Progenitor cell of endocrine pancreas (in vitro differentiated cells): ENCODE measurements at places on chromosomes 16 and 17.

- H3K27me3 ChIP-seq: peaks cover 9% of the 10 kb centered on the region
- H3K27ac ChIP-seq: no peak within 1 kb of the TSS
- peaks cover 22% of the 10 kb centered on the region for H3K4me1 ChIP-seq
- no peak for DNase-seq
- no peaks in the 10 kb centered on the region for H3K36me3 ChIP-seq
Measured at GRCh38 chr17:36089888-36090836, at the start of gene CCL3. Gene CCL3, minus strand, starts transcription at chr17:36090143. Its CDS starts 85 bp downstream, at chr17:36090058.

- DNase-seq: no peak
- H3K36me3 ChIP-seq: no peaks in the 10 kb centered on the region
- H3K27ac ChIP-seq: no peak overlapping the region
- no peaks in the 10 kb centered on the region for H3K27me3 ChIP-seq
Measured at GRCh38 chr17:20174588-20175265, 165.6 kb downstream of the SPECC1 start.

DNA sequence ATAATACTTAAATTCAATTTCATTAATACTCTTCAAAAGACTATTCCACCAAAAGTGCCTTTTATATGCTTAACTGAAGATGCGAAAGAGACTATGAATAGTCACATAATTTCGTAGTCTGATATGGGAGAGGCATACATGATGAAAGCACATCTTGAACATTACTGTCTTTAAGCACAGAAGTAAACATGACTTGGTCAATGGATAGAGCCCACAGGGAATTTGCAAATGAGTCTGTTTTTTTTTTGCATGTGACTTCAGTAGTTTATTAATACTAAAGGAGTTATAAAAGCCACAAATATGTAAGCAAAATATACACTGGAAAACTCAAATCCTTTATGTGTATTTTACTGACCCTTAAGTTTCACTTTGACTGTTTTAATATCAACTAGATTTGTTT, 15.9 kb downstream of the ADPRM start:
- DNase-seq: no peak
- no peaks in the 10 kb centered on the region for H3K27me3 ChIP-seq
- peaks cover 2% of the 10 kb centered on the region for H3K4me1 ChIP-seq
- no peak overlapping the region for H3K4me3 ChIP-seq
- no peak overlapping the region for H3K27ac ChIP-seq

DNA sequence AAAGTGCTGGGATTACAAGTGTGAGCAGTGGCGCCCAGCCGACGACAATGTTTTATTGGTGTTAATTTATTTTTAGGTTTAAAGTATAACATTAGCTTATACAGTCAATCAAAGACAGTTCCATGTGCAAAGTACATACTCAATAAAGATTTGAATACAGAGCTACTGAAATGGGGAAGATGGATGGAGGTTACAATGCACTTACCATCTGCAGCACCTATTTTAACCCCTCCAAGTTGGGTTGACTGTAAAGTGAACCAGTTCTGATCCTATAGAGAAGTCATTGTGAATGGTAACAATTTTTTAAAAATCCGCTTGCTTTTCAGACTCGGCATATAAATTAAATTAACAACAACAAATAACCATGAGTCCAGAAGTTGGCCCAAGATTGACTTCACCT, 679 bp upstream of the PSKH1 start:
- H3K27me3 ChIP-seq: no peaks in the 10 kb centered on the region
- peak overlapping the region; percentile 94 for H3K27ac ChIP-seq
- no peak for DNase-seq

- H3K4me3 ChIP-seq: no peak overlapping the region
- DNase-seq: no peak
- H3K27ac ChIP-seq: peak overlapping the region; percentile 57
- H3K36me3 ChIP-seq: no peaks in the 10 kb centered on the region
- H3K27me3 ChIP-seq: no peaks in the 10 kb centered on the region
Measured at GRCh38 chr16:17083628-17084027, 387.1 kb downstream of the XYLT1 start.

- peak; percentile 61 for DNase-seq
- H3K27ac ChIP-seq: peak within 1 kb of the TSS; percentile 93
- no peaks in the 10 kb centered on the region for H3K27me3 ChIP-seq
- H3K4me1 ChIP-seq: peaks cover 21% of the 10 kb centered on the region
- H3K4me3 ChIP-seq: peak within 1 kb of the TSS; percentile 75
- H3K36me3 ChIP-seq: peaks cover 22% of the 10 kb centered on the region
Measured at GRCh38 chr16:20763461-20764232, at the start of gene ACSM3. Gene ACSM3, plus strand, starts transcription at chr16:20764014. Its CDS starts 6,021 bp downstream, at chr16:20770035.

- no peaks in the 10 kb centered on the region for H3K36me3 ChIP-seq
- no peak overlapping the region for H3K27ac ChIP-seq
- H3K27me3 ChIP-seq: no peaks in the 10 kb centered on the region
- no peak overlapping the region for H3K4me3 ChIP-seq
- no peak for DNase-seq
- no peaks in the 10 kb centered on the region for H3K4me1 ChIP-seq
Measured at GRCh38 chr17:51427323-51427811, 167.0 kb downstream of the UTP18 start.

GRCh38 chr17:20284570-20285295, 182.6 kb downstream of the LGALS9B start:
- H3K4me3 ChIP-seq: no peak overlapping the region
- H3K27me3 ChIP-seq: no peaks in the 10 kb centered on the region
- no peak for DNase-seq
- H3K4me1 ChIP-seq: peaks cover 10% of the 10 kb centered on the region
- H3K36me3 ChIP-seq: peaks cover 18% of the 10 kb centered on the region

GRCh38 chr16:80848862-80849261, 44.5 kb upstream of the CDYL2 start:
- H3K4me1 ChIP-seq: peaks cover 12% of the 10 kb centered on the region
- no peak overlapping the region for H3K27ac ChIP-seq
- H3K36me3 ChIP-seq: no peaks in the 10 kb centered on the region

DNA sequence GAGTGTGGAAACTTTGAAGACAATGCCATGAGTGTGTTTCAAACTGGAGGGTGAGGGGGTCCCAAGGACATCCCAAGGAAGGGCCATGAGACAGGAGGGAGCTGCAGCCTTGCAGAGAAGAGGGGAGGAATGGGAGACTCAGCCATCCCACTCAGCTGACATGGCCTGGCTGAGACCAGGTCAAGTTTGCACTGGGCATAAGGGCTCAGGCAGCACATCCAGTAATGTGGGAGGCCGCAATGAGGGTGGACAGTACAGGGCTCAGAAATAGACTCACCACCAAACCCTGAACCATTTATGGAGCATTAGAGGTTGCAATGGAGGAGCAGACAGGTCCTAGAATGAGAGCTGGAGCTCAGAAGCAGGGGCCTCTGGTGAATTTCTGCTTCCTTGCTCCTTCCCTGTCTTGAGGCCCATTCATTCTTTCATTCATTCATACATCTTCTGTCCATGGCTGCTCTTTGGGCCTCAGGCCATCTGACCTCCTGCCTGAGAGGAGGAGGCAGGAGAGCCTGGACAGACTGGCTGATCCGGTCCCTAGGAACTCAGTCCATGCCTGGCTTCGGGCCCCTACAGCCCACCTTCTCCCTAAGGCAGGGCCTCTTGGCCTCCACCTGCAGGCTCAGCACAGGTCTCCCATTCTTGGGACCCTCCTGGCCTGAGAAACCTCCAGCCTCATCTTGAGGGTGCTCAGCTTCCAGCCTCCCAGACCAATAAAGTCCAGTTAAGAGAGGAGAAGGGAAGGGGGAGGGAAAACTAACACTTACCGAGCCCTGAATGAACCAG, 70.5 kb upstream of the CDH5 start:
- no peak overlapping the region for H3K4me3 ChIP-seq
- peaks cover 28% of the 10 kb centered on the region for H3K27me3 ChIP-seq
- no peaks in the 10 kb centered on the region for H3K36me3 ChIP-seq
- no peak overlapping the region for H3K27ac ChIP-seq
- H3K4me1 ChIP-seq: peaks cover 3% of the 10 kb centered on the region

DNA sequence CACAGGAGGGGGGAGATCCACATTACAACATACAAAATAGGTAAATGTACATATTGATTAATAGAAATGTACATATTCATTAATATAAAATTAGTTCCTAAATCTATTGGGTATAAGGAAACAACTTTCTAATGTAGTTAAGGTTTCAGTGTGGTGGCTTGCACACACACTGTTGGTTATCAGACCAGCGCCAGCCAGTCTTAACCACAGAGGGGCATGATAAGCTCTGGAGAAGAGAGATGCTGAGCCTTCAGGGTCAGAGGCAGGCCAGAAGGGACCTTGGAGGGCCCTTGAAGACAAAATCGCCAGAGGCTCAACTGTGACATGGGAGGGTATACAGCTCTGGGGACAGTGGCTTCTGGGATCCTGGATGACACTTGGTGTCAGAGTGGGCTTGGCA, 10.9 kb upstream of the ZFP90 start:
- no peak overlapping the region for H3K27ac ChIP-seq
- peaks cover 11% of the 10 kb centered on the region for H3K4me1 ChIP-seq
- no peaks in the 10 kb centered on the region for H3K27me3 ChIP-seq
- H3K4me3 ChIP-seq: no peak overlapping the region
- H3K36me3 ChIP-seq: peaks cover 9% of the 10 kb centered on the region

GRCh38 chr16:86471896-86472295, 38.4 kb upstream of the FOXF1 start:
- no peak overlapping the region for H3K4me3 ChIP-seq
- H3K27me3 ChIP-seq: peaks cover 56% of the 10 kb centered on the region
- no peak overlapping the region for H3K27ac ChIP-seq

- no peaks in the 10 kb centered on the region for H3K27me3 ChIP-seq
- no peak for DNase-seq
- H3K4me1 ChIP-seq: no peaks in the 10 kb centered on the region
- H3K27ac ChIP-seq: no peak overlapping the region
- H3K36me3 ChIP-seq: no peaks in the 10 kb centered on the region
- no peak overlapping the region for H3K4me3 ChIP-seq
Measured at GRCh38 chr16:12158428-12158827, 181.9 kb downstream of the SNX29 start.

DNA sequence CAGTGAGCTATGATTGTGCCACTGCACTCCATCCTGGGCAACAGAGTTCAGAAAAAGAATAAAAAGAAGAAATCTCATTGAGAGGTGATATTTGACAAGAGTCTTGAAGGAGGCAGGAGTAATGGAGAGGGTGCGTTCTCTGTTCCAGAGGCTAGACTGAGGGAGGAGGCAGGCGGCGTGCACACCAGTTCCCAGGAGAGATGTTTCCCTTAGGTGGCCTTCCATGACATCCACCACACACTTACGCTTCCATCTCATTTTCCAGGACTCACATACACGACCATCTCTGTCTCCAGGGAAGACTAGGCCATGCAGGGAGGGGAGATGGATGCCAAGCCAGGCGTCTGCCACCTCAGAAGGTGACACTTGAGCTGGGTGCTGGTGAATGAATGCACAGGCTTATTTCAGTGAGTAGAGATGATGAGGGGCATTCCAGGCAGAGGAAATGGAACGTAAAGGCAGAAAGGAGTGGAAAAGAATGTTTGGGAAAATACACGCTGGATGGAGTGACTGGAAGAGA, 25.3 kb upstream of the N4BP1 start:
- no peaks in the 10 kb centered on the region for H3K27me3 ChIP-seq
- H3K4me1 ChIP-seq: peaks cover 3% of the 10 kb centered on the region
- H3K4me3 ChIP-seq: no peak overlapping the region
